ENCODE measurements at places on chromosomes 7 and 10. TPM values are rescaled to one million over a fixed set of nuclear protein-coding genes. Genes with fewer than 3 reads are reported as not detected.

GRCh38 chr7:47953822-47954221, 5.6 kb upstream of the PKD1L1 start:
- DNase-seq = no peak

Gene PPP1R9A
- 10.8 TPM for total RNA-seq

- DNase-seq = no peak
Measured at GRCh38 chr7:40755438-40755837, 620.6 kb downstream of the SUGCT start.

Gene MMP21
- not detected for total RNA-seq

Gene COL28A1
- total RNA-seq = 0.84 TPM

DNA sequence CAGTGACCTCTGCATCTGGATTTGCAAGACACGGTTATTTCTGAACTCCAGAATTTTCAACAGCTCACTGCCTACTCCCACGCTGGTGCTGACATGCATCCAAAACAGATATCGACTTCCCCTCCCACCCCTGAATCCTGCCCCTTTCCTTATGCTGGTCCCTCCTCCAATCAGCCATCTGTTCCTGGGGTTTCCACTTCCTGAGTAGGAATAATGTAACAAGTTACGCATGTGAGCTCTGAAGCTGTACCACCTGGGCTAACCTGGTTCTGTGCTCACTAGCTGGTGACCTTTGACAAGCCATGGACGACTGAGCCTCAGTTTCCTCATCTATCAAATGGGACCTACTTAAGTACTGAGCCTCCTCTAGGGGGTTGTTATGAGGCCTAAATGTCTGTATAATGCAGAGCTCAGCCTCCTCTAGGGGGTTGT, 1.7 kb upstream of the NCAPG2 start:
- no peak for DNase-seq

DNA sequence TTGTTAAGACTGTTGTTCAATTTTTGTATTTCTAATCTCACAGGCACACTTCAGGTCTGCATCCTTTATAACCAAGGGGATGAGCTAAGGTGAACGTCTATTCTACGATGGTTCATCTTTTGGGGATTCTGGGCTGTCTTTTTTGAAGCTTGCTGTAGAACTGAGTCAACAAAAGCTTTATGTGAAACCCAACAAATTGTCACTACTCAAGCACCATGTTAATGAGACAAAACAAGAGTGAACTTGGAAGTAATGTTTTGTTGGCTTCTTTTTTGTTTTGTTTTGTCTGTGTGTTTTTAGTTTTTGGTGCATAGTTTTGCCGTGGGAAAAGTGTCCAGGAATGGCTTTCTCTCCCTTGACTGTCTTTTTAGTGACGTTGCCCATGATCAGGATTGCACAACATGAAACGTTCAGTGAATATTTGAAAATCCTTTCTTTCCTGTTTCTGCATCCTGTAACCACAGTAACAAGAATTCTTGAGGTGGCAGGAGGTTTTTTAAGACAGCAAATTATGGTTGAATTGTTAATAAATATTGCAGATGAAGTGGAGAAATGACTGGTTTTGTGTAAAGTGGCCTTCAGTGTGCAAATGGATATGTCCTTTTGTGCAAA, 65.6 kb downstream of the WIPF3 start:
- no peak for DNase-seq

DNA sequence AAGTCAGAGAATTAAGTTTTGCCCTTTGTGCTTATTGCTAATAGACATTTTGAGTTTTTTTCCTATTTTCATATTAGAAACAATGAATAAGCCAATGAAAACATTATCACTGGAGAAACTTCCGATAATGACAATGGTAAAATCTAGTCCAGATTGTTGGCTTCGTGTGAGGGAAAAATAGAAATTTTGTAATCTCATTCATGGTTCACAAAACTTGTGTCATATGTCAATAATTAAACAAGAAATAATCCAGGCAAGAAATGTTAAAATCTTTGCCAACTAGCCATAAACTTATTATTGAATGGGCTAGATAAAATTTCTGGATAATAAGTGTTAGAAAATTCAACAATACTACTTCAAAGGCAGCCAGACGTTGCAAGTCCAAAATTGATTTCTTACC, 36.6 kb downstream of the RNLS start:
- DNase-seq = no peak

DNA sequence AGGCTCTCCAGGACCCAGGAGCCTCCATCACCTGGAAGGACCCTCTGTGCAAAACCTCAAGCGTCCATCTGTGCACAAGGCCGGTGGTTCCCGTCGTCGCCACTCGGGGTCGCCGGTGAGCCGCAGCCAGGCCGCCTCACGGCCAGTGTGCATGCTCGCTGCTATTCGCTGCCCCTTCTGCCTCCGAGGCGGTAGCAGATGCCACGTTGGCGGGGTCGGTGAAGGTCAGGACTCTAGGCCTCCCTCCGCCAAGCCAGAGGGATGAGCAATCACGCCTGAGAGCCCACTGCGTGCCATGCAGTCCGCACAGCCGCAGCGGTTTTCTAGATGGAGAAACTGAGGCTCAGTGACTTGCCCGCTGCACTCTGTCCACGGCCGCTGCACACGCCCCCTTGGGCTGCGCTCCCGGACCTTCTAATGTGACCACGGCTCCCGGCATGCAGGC, 5.7 kb downstream of the UPK3B start:
- DNase-seq = peak; percentile 44

DNA sequence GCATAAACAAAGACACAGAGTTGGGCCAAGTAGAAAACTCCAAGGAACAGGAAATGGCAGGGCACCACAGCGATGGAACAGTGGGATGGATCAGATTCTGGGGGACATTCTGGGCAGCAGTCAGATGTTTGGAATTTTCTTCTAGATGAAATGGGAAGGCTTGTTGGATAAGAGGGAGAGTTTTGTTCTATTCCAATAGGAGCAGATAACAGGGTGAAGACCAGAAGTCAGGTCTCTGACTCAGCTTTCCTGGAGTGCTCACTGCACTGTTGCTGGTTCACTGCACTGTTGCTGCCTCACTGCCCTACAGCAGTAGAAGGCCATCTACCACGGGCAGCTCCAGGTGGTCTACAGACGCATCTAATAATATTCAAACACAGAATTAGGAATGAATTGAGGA, 135.6 kb downstream of the ATE1 start:
- no peak for DNase-seq

DNA sequence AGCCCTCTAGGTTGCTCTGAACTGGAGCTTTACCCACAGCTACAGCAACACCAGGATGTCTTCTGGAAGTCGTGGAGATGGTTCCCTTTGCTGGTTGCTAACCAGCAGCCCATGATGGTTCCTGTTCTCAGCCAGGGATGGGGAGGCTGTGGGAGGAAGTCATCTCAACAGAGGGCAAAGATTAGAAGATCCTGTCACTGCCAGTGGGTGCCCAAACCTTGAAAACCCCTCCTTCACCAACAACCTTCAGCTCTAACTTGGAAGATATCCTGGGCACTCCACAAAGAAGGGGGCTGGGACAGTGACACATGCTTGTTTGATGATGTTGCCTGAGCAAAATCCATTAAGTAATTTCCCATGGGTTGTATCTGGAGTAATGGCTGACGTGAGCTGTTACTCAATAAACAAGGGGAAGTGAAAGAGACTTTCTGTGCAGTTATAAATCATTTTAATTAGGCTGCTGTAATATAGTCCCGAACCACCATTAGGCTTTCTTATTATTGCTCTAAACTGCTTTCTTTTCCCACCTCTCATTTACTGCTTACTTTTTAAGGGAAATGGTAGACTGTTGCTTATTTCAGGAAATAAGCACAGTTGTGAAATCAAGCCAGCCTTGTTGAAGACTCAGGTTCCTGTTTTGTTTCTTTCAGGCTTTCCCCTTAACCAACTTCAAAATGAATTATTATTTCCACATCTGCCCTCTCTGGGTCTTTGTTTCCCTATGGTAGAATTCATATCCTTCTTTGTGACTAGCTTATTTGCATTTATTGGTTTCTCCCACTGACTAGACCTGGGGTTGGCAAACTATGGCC, 124.8 kb downstream of the PPP1R17 start:
- no peak for DNase-seq

Gene SLC13A1
- total RNA-seq = not detected

GRCh38 chr7:6636741-6637543, at the start of gene ZNF316:
ZNF316 (plus strand) TSS chr7:6637318; CDS start chr7:6642410, 5,092 bp downstream.
- DNase-seq = peak; percentile 28

- no peak for DNase-seq
Measured at GRCh38 chr10:124010024-124010423, 83.4 kb downstream of the CHST15 start.

- no peak for DNase-seq
Measured at GRCh38 chr10:29600821-29601220, 34.0 kb downstream of the SVIL start.

DNA sequence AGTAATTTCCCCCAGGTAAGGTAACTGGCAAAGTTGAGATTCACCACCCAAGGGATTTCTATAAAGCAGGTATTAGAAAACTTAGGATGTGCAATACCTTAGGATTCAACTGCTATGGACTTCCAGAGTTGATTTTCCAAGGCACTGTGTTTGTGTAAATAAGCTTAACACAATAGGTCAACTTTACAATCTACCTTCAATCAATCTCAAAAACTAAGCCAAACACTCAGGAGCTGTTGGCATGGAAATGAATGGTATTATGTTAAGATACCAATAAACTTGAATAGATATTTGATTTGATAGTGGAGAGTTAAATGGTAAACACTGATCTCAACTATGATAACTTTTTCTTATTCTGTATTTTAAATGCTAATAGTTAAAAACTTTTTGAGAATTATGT, 762 bp upstream of the SEMA3E start:
- no peak for DNase-seq

Gene CDC14C
- not detected for total RNA-seq

DNA sequence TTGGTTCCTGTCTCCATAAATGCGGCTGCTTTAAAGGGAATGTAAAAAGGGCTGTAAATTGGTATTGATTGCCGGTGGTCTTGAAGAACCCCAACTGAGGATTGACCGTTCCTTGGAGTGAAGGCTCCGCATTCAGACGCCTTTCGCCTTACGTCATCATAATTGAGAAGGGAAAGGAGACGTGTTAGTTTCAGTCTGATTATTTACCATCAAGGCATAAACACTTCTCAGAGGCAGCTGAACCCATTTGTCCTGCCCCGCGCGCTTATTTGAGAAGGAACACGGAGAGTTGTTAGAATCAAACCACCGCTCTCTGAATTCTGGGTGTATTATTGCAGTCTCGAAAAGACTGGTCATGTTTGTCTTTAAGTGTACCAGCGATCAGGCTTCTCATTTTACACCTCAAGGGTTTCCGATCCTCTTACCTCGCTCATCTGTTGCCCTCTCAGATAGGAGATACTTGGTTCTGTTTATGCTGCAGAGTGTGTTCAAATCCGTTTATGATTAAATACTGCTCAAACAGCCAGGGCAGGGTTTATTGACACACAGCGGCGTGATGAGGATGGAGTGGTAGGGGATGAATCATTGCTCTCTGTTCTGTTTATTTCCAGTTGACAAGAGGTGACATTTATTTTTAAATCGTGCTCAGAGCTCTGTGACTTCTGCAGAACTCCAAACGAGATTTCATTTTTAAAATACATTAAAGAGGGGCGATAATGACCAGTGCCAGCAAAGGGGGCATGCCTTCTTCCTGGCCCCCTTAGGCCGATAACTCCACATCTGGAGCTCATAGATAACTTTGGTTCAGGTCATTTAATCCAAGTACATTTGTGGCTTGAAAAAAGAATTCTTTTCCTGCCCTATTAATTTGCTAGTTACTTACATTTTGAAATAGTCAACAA, 30.4 kb downstream of the FOXK1 start:
- peak; percentile 67 for DNase-seq

Gene OPN4
- total RNA-seq = 0.17 TPM

DNA sequence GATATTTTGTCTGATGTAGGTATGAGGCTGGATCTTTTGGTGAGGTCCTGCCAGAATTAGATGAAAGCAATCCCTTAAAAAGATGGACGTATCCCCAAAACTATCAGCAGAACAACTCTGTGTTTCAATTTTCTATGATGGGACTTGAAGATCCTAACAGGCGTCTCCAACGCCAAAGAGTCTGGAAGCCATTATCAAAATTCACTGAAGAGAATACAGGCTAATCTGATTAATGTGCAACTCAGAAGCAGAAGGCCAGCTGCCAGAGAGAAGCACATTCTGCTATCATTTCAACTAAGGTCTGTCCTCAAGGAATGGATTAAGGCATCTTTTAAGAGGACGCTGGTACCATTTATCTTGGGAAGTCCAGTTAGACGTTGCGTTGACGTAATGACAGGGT, 119.7 kb downstream of the FGFR2 start:
- no peak for DNase-seq

Measured in Caki2 (cell line).